ENCODE measurements at places on chromosomes 11 and 22. TPM values are rescaled to one million over a fixed set of nuclear protein-coding genes. Genes with fewer than 3 reads are reported as not detected.

Gene RAG2
- not detected for total RNA-seq

Gene MS4A6A
- 0.98 TPM for total RNA-seq

Gene FXYD2
- 0.49 TPM for total RNA-seq

Gene GLYAT
- total RNA-seq = 0.25 TPM

Gene MDK
- 38.1 TPM for total RNA-seq

Gene VPS26B
- total RNA-seq = 62.2 TPM

Gene TBX1
- not detected for total RNA-seq

Gene MIOX
- not detected for total RNA-seq

Gene SLC25A17
- total RNA-seq = 24.8 TPM

Measured in temporal lobe (tissue), 4 donors.